ENCODE measurements at places on chromosomes 7 and 10.

DNA sequence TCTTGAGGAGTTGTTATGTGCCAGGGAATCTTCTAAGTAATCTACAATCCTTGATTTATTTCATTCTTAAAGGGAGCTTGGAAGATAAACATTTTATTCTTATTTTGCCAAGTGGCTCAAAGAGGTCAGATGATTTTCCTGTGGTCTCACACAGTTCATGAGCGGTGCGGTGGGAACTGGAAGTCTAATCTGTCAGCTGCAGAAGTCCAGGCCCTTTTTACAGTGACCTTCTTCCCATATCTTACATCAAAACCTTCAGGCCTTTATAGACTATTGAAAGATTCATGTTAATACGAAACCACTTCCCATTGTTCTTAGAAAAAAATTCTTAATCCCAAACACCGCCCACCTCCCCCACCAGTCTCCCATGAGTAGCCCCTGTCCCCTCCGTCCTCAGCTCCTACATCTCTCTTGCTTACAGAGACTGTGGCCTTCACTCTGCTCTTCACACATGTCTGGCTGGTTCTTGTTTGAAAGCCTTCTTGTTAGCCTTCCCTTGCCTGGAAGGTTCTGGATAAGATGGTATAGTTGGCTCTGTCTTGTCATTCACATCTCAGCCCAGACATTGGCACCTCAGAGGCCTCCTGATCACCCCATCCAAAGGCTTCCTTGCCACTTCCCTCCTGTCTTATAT, 61.5 kb downstream of the ITGA8 start:
- DNase-seq: no peak

GRCh38 chr10:102729029-102730026, 14.4 kb upstream of the WBP1L start:
- DNase-seq: peak; percentile 35

GRCh38 chr10:103564776-103565520, 71.4 kb downstream of the NEURL1 start:
- DNase-seq: no peak

GRCh38 chr7:36668080-36668479, 56.2 kb downstream of the AOAH start:
- DNase-seq: no peak

GRCh38 chr7:159126311-159127260, 18.1 kb downstream of the VIPR2 start:
- no peak for DNase-seq

GRCh38 chr7:73904219-73905137, 43.5 kb downstream of the TMEM270 start:
- no peak for DNase-seq
